ENCODE measurements at places on chromosomes 11 and 22.
A peak's percentile ranks its signal among the peaks of the same experiment; 100 is the strongest.

DNA sequence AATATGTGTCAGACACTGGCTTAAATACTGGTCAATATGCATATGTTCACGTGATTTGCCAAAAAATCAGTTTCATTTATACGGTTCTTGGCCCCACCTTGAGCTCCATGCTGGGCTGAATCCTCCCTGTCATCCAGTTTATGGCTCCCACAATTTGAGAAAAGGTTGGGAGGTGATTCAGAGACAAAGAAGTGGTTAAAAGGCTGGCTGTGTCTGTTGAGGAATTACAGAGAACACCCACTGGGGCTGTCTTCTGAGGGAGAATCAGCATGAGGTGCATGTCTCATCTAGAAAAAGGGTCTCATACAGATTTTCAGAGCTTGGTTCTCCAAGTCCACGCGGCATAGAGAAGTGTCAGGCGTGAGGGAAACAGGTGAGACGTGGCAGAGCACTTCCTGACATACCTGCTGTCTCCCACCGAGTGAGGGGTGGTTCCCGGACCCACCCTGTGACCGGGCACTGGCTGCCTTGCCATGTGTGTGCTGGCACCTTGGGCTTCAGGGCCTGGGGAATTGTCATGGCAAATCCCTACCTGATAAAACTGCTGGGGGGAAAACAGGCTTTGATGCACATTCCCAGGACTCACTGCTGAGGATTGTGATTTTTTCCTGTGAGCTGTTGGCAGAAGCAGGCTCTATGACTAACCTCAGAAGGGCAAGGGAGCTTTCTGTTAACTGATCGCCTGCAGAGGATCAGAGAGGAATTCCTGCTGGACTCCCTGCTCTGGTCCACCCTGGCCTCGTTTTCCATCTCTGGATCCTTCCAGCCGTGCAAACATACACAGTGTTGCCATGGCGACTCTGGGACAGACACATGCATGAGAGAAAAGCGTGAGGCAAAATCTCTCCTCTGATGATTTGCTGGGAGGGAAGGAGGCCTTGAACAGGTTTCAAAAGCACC is 223.6 kb downstream of the ADAMTS15 start:
- DNase-seq = no peak

DNA sequence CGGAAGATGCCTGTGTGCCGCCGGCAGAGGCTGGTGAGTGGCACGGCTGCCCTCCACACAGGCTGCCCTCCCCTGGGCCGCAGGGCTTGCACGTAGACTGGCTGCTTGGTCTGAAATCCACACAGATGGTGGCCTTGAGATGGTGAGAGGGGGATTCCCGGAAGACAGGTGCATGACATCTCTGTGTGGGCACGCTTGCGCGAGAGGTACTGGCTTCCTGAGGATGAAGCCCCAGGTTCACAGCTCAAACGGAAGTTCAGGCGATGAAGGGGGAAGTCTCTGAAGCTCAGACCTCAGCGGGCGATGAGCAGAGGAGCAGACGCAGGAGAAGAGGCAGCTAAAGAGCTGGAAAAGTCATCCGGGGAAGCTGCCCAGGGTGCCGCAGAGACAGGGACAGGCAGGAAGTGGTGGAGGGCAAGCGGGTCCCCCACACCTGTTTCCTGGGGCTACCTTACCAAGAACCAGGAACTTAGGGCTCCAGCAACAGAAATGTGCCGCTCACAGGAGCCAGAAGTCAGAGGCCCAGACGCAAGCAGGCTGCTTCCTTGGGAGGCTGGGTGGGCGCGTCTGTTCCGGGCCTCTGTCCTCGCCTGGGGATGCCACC is 7.2 kb downstream of the CRELD2 start:
- DNase-seq = no peak

DNA sequence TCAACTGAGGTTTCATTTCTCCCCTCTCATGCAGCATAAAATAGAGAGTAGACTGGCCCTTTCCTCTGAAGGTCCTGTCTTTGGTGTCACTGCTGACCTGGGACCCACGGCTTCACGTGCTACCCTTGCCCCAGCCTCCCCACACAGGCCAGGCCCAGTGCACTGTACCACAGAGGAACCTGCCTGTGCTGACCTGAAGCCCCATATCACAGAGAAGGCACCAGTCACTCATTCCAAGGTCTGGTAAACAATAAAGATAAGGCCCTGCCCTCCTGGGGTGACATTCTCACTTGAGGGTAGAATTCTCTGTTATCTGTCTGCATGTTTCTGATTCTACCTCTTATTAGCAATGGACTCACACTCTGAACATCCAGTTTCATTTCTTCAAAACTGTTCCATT is 51.3 kb downstream of the RPL27A start:
- DNase-seq = no peak

- no peak for DNase-seq
Measured at GRCh38 chr11:3983101-3983500, 111.5 kb upstream of the RRM1 start.

GRCh38 chr22:50045211-50046018 is 12.7 kb downstream of the TTLL8 start:
- no peak for DNase-seq

GRCh38 chr11:17812091-17812864 is 77.7 kb downstream of the KCNC1 start:
- no peak for DNase-seq

DNA sequence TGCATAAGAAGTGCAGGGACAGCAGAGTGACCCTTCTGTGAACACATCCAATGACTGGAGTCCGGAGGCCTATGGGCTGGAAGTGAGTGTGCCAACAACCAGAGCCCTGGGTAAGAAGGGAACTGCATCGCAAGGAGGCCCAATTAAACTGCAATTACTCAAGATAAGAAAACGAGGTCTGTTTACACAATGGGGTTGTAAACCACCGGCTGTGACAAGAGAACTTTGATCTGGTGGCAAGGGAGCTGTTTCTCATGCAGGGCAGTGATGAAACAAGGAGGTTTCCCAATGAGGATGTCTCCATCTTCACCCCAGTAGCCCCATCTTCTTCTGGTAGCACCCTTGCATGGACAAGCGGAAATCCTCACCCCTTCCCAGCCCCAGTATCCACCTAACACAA is 21.5 kb downstream of the ETS1 start:
- DNase-seq = no peak

GRCh38 chr11:709109-709997 is 3.3 kb downstream of the EPS8L2 start:
- DNase-seq = no peak

- DNase-seq = no peak
Measured at GRCh38 chr11:114180301-114181055, 115.7 kb upstream of the NNMT start.

- no peak for DNase-seq
Measured at GRCh38 chr11:2709429-2709828, 9.6 kb upstream of the KCNQ1OT1 start.

- DNase-seq = no peak
Measured at GRCh38 chr22:48719978-48720661, 1107.6 kb downstream of the BRD1 start.

GRCh38 chr11:117459123-117459978 is 131.7 kb downstream of the CEP164 start:
- no peak for DNase-seq

- no peak for DNase-seq
Measured at GRCh38 chr11:83661491-83662350, 375.6 kb upstream of the CCDC90B start.

GRCh38 chr11:78564490-78565467 is 9.9 kb downstream of the NARS2 start:
- peak; percentile 10 for DNase-seq

GRCh38 chr11:122276221-122276620 is 160.2 kb upstream of the BLID start:
- no peak for DNase-seq

GRCh38 chr11:78669249-78669648 is 94.6 kb upstream of the NARS2 start:
- no peak for DNase-seq

GRCh38 chr11:73399636-73400035 is 23.4 kb downstream of the RELT start:
- DNase-seq = no peak

DNA sequence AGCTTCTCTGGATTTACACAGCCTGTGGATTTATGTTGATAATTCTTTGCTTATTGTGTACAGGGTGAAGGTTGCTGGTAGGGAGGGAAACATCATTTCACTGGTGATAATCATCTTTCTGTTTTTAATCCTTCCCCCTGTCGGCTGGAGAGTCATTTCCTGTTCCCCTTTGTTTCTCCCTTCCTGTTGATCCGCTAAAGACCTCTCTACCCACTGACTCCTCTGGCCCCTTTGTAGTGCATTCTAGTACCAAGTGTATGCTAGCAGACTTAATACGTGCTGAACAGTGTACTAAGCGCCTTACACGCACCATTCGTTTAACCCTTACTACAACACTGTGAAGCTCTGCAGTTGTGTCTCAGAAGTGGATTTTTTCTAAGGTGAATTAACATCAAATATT is 19.0 kb upstream of the OR9Q1 start:
- no peak for DNase-seq

GRCh38 chr22:49099089-49099488 is 728.6 kb downstream of the BRD1 start:
- no peak for DNase-seq

DNA sequence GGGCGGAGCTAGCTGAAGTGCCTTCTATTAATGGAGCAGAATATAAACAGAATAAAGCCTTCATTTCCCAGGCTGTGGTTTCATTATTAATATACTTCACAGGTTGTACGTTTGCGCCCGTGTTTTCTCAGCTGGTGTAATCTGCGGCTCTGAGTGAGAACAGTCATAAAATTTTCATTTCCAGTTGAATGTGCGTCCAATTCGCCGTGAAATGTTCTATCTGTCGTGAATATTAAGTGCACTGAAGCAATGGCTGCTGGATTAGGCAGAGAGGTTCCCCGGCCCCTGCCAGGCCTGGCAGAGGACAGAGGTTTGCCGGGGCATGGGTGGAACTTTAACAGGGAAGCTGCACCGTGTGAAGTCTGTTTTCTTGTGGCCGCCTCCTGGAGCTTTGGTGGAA is 874.4 kb downstream of the NTM start:
- DNase-seq = no peak

DNA sequence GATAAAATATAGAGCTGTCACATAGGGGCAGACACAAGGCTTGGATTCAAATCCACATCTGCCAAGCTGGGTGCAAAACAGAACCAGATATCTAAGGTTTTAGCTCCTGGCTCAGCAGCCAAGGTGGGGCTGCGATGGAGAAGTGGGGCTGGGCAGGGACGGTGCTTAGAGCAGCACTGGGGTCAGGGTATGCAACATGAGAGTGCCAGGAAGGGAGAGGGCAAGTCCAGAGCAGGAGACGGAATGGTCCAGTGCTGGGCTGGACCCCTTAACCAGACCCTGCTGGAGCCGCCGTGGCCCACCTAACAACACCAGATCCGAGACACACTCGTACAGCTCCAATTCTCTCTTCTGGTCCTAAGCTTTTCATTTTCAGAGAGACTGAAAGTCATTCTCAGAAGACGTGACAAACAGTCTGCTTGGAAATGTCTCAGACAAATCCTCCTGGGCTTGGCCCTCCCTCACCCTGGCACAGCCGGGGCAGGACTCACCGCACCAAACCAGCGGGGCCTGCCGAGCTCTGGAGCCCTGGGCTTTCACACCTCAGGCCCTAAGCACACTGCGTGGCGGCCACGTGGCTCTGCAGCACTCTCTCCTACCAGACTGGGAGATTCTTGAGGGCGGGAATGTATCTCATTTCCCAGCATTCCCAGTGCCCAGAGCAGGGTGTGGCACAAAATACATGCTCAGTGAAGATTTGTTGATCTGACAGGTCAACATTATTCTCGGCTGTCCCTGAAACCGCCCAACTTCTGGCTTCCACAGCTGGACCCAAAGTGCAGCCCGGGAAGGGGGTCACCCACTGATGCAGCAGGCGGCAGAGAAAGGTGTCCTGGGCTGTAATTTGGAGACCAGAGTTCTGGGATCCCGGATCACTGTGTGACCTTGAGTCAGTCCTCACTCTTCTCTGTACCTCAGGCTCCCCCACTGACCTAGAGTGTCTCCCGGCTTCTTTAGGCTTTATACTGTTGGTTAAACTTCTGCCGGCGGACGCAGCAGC is 11.6 kb downstream of the LRRC32 start:
- no peak for DNase-seq

GRCh38 chr11:73409431-73409830 is 33.2 kb downstream of the RELT start:
- no peak for DNase-seq

GRCh38 chr11:74685905-74686304 is 45.3 kb downstream of the CHRDL2 start:
- no peak for DNase-seq

DNA sequence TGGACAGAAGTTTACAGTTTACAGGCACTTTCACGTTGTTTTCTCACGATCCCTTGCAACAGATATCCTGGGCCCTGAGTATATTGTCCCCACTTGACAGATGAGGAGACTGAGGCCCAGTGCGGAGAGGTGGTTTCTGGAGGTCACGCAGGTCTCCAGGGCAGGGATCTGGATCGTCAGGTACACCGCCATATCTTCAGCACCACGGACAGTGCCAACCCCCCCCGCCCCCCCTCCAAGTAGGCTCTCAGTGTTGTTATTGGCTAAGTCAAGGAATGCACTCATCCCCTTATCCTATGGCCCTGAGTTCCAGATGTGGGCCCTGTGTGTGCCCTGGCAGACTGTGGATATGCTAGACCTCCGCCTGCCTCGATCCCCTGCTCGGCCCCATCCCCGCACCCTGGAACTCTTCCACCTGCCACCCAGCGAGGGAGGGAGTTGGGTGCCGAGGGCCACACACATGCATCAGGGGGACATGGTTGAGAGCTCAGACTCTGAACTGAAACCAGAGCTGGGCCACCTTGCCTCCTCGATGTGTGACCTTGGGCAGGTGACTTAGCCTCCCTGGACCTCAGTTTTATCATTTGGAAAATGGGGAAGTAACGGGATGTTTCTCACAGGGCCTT is 37.5 kb downstream of the MPPED1 start:
- no peak for DNase-seq

- DNase-seq = no peak
Measured at GRCh38 chr11:71322192-71322735, 69.9 kb upstream of the SHANK2 start.

GRCh38 chr11:71330349-71330748 is 78.0 kb upstream of the SHANK2 start:
- no peak for DNase-seq

DNA sequence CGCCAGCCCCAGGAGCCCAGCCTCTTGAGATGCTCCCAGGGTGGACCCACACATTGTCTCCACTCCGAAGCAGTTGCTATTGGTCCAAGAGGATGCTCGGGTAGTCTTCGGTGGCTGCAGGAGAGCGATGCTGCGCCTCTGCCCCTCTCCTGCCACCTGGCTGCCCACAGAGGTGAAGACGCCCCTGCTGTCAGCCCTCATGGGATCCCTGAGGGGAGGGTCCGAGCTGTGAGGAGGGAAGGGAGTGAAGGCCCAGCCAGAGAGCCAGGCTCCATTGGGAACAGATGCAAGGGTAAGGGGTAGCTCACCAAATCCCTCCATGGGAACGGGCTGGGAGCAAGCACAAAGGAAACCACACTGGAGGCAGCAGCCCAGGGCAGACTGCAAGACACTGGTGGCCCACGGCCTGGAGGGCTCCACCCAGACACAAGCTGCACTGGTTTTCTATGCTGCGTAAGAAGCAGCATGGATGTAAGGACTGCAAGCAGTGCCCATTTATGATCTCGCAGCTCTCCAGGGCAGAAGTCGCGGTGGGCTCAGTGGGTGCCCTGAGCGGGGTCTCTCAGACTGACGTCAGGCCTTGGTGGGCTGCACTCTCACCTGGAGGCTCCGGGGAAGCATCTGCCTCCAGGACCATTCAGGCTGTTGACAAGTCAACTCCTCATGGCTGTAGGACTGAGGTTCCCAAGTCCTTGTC is 15.7 kb downstream of the TSPAN32 start:
- DNase-seq = no peak

All from NCI-H187 (cell line).